ENCODE measurements at places on chromosomes 4 and X. TPM values are rescaled to one million over a fixed set of nuclear protein-coding genes. Genes with fewer than 3 reads are reported as not detected.

GRCh38 chr4:48692897-48693296 is 87.2 kb downstream of the FRYL start:
- no peak for DNase-seq

DNA sequence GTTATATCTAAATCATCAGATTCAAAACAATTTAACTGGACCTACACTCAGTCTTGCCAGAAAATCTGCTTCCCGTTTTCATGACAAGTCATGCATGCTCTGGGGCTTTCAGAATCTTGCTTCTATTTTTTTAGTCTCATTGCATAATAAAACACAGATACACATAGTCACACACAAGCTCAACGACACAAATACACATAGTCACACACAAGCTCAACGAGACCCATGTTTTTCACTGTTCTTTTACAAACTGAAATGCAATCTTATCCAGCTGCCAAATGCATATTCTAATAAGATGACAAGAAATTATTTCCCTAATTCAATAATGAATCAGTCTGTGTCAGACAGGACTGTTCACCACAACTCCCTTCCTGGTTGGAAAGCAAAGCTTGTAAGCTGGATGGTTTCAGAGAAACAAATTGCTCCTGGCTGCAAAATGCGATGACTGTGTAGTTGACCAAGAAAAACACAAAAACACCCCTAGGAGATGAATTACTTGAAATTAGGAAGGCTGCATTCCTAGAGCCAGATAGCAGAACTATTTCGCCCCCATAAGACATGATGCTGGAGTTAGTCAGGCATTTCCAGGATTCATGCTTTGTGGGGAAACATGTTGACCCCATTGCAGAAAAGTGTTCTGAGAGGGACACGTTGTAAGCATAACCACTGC is 208.7 kb downstream of the CHIC2 start:
- DNase-seq, result no peak

DNA sequence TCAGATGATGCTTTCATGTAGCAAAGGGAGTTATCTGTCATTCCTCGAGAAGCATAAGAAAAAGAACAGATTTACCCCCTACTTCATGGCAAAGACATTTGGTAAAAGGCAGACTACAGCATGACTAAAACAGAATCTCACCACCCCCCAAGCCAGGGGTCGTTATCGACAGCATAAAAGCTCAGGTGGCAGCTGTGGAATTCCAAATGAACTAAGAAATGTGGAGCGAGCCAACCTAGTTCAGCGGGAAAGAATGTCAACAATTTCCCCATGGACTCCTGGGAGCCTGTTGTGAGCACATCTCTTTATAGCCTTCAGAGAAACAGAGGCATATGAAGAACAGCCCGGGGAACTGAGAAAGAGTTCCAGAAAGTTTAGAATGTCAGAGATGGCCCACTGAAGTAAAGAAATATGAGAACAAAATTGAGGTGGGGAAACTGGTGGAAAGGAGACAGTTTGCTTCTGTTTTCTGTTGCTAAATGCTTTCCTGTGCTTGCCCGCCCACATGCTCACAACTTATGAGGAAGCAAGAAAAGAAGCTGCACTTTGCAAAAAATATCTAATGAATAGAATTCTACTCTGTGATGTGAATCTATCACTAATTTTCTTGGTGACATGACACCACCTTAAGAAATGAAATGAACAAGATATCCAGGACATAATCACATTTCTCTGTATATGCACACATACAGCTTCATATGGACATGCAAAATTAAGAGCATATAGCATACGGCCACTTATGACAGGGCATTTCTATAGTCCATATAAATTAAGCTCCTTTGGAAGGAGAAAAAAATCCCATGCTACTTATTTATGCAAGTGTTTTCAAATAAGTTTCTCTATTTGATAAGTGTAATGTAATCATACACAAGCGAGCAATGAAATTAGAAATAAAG is 135.3 kb upstream of the MID1 start:
- DNase-seq, result no peak

GRCh38 chr4:1713003-1713851 is 1.1 kb upstream of the SLBP start:
- DNase-seq, result no peak

GRCh38 chrX:129746557-129747470 is 8.0 kb downstream of the XPNPEP2 start:
- no peak for DNase-seq

DNA sequence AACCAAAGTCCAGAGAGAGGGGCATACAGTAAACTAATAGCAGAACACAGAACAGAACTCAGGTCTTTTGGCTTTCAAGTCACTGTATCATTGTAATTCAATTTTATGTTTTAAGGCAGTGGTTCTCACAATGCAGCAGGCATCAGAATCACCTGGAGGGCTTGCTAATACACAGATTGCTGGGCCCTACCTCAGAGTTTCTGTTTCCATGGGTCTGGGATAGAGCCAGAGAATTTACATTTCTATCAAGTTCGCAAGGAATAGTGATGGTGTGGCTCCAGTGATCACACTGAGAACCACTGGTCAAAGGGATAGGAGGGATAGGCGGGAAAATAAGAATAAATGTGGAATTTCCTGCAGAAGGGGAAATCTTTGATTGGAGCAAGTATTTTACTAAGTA is 36.7 kb downstream of the LANCL3 start:
- no peak for DNase-seq

ARMCX1 gene
- 0.20 TPM for total RNA-seq

GRCh38 chrX:20032201-20032600 is 41.3 kb upstream of the BCLAF3 start:
- no peak for DNase-seq

DKK2 gene
- total RNA-seq, result not detected

NHS gene
- total RNA-seq, result 11.1 TPM

Measured in activated T-helper 1 cell treated with anti-CD3 and anti-CD28 coated beads, Interleukin-12 subunit alpha, Interleukin-12 subunit beta, Interleukin-2, Interleukin-4 antibody, amounts not matched to agents 30 ng/mL and 10 ng/mL and 1 ng/mL, durations not matched to agents 14 hours and 24 hours and 36 hours (primary cell).